Kidney (tissue), 22 donors: ENCODE measurements at places on chromosomes 4 and X.
A peak's percentile ranks its signal among the peaks of the same experiment; 100 is the strongest.

- DNase-seq: no peak
Observed at GRCh38 chr4:100428051-100428450, 89.8 kb downstream of the EMCN start.

DNA sequence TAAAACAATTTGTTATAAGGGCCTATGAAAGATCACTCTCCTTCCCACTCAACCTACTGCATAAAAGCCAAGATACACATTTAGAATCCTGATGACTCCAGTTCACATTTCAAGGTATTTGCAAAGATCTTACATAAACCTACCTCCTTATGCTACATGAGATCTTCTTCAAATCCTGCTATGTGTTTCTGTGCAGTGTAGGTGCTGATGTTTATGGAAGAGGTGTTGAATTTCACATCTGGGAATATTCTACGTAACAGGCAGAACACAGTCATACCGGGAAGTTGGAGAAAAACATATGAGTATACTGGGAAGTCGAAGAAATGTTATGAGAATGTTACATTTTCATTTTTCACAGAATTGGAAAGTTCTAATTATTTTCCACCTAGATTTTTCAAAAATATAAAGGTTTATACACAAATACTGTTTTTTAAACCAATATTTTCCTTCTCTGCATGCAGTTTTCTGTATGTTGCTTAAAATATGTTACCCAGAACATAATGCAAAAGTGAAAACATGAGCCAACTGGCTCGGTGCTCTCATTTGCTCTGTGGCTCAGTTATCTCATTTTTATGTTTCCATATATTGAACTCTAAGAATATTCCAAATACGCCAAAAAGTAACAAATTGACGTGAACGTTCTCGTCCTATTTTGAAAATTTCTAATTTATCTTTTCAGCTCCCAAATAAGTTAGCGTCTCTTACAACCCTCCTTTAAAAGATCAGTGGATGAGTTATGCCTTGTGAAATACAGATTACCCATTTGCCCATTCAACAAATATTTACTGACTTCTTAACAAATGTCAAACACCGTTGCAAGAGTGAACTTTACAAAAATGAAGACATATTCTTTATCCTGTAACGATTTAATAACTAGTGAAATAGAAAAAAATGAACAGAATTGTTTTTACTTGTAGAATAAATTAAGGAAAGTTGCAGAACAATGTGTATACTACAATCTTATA is 899.3 kb downstream of the STIM2 start:
- DNase-seq: no peak

DNA sequence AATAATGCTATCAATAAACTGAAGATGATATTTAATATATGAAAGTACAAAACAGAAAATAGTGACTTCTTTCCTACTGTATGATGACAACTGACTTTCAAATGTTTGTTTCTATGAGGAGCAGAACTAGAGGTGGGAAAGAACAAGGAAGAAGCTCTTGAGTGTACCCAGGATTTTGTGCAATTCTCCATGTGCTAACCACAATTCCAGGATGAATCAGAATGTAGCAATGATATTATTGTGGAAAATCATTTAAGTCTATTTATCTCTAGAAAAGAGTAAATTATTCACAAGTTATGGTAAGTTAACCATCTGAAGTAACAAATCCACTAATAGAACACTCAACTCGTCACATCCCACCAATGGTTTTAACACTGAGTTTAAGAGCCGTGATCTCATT is 324.1 kb upstream of the EMCN start:
- no peak for DNase-seq

GRCh38 chrX:106899276-106899675 is 3.9 kb downstream of the RIPPLY1 start:
- DNase-seq: no peak

GRCh38 chrX:70138622-70139021 is 5.4 kb downstream of the IGBP1 start:
- DNase-seq: no peak

DNA sequence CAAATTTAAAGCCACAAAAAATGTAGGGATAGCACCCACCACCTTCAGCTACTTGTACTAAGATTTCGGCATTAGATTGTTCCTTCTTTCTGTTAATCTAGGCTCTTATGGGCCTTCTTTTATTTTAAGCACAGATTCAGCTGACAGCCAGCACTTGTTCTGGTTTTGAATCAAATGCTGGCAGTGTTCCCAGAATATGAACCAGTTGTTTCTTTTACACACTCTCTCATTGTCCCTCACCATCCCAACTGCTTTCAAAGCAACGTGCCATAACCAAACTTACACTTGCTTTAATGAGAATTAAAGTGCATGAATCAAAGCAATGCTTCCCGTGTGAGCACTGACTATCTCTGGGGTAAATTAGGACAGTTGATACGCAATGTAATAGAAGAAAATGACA is 744.5 kb upstream of the FAM241A start:
- DNase-seq: no peak

DNA sequence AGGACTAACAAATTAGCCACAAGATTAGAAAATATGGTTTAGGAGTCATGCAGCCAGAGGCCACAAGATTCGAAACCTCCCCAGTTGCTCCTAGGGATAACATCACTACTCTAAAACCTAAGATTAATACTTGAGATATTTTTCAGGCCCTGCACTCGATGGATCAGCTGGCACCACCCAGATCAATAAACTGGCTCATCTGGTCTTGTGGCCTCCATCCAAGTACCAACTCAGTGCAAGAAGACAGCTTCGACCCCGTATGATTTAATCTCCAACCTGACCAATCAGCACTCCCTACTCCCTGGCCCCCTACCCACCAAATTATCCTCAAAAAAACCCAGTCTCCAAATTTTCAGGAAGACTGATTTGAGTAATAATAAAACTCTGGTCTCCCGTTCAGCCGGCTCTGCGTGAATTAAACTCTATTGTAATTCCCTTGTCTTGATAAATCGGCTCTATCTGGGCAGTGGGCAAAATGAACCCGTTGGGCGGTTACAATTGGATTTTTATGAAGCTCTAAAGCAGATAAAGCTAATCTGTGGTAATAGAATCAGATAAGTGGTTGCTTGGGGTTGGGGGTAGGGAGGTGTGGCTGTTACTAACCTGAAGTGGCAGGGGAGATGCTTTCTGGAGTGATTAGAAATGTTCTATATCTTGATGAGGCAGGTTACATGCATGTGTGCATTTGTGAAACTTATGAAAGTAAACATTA is 91.8 kb upstream of the ATXN3L start:
- no peak for DNase-seq

DNA sequence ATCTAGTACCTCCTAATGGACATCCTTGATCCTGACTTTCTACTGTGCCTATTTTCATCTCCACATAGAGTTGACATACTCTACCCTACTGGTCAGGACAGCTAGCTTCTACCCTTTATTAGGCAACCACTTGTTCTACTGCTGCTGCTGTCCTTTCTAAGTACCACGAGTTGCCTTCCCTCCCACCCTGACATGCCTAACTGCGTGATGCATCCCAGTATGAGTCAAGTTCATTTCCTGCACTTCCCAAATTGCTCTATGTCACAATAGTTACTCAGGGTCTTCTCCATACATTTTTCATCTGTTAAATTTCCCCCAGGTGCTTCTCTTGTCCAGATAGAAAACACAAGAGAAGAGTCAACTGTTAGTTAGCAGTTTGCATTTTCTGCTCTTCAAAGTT is 133.4 kb downstream of the TBC1D19 start:
- DNase-seq: no peak

GRCh38 chr4:81963015-81963762 is 410.6 kb downstream of the HNRNPD start:
- DNase-seq: no peak

DNA sequence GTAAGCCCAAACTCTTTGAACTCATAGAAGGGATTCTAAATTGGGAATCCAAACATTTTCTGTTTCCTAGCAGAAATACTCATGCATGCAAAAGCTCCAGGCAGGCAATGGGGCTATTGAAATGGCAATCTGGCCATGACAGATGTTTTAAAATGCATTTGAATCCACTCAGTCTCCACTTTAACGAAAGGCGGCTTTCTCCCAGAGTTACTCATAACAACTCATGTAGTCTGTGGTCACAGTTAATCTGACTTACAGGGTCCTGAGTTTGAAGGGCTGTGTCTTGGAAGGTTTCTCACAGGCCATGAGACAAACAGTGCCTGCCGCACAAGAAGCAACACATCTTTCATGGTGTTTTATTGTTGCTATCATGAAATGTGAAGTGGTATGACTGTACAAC is 185.7 kb downstream of the AMELX start:
- no peak for DNase-seq

- DNase-seq: no peak
Observed at GRCh38 chrX:11445540-11445939, 152.3 kb downstream of the AMELX start.

- peak; percentile 31 for DNase-seq
Observed at GRCh38 chr4:2247128-2248043, 5.5 kb upstream of the HAUS3 start.

GRCh38 chrX:94695910-94696309 is 1021.9 kb downstream of the FAM133A start:
- no peak for DNase-seq

DNA sequence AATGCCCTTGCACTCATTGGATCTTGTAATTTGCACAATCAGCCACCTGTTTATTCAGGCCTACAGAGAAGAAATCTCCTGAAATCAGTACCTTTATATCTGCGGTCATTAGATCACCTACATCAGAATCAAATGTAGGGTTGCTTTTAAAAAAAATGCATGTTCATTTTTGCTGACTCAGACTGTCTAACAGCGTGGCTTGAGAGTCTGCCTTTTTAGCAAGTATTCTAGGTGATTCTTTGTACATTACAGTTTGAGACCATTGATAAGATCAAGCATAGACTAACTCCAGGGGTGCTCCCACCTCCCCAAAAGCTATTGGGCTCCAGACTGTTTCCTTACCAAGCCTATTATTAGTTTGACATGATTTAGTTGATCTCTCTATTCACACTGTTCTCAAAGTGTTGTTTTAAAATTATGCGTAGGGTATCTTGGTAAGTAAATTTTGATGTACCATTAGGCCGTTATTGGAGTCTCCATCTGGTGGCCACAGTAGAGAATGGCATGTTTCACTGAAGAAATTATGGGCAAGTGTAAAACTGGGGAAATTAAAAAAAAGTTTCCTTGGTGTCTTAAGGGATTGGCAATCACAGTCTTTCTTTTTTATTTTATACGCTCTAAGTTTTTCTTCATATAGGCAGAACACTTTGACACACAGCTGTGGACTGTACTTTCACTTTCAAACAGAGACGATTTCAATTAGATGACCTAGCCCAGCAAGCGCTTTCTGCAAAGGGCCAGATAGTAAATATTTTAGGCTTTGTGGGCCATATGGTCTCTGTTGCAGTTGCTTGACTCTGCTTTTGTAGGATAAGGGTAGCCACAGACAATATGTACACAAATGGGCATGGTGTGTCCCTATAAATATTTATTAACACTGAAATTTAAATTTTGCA is 33.7 kb upstream of the MSL3 start:
- DNase-seq: peak; percentile 58

- DNase-seq: no peak
Observed at GRCh38 chr4:70945046-70945445, 42.9 kb downstream of the MOB1B start.

DNA sequence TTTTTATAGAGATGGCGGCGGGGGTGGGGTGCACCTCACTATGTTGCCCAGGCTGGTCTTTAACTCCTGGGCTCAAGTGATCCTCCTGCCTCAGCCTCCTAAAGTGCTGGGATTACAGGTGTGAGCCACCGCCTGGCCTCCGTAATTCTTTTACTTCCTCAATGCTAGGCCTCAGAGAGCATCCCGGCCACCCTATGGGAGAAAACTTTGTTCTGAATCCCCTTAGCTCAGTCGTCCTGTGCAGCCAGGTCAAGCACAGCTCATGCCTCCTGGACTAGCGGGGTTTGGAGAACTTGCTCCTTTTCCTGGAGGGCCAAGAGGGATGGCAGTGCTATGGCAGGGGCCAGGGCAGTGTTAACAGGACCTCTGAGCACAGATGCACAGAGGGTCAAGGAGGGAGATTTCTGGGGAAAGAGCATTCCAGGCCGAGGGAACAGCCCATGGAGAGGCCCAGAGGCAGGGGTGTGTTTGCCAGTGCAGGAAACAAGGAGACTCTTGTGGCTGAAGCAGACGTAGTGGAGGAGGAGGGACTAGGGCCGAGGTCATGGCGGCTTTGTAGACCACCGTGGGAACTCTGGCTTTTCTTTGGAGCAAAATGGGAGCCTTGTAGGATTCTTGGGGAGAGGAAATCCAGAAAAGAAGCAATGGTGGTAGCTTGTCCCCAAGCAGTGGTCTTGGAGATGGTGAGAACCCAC is 9.8 kb upstream of the TNIP2 start:
- DNase-seq: no peak

DNA sequence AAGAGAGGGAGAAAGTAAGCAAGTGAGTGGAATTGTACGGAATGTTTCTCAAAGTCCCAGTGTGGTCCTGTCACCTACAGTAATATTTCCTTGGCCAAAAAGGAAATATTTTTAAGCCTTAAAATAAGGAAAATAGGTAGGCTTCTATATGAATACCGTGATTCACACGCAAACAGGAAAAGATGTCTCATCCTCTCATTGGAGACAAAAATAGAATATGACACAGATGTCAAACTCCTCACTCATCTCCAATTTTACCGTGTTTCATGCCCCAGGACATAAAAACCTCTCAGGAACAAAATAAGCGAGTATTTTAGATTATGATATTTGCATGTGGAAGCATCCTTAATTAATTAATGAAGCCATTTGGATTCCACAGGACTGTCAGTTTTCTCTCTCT is 1269.5 kb downstream of the RAPGEF2 start:
- no peak for DNase-seq

DNA sequence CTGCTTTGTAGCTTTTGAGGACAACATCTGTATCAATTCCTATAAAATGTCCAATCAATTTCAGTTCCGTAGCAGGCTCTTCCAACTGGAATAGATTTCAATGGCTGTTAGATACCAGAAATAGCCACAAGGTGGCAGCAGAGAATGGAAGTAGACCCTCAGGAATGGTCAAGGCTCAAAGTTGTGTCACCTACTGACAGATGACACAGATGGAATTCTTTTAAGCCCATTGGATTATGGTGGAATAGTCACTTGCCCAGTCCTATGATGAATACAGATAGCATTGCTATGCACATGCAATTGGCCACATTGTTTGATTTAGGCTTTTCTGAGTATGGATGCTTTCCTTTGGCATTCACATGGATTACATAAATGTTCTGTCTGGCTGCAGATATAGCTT is 130.4 kb upstream of the RADX start:
- peak; percentile 51 for DNase-seq

DNA sequence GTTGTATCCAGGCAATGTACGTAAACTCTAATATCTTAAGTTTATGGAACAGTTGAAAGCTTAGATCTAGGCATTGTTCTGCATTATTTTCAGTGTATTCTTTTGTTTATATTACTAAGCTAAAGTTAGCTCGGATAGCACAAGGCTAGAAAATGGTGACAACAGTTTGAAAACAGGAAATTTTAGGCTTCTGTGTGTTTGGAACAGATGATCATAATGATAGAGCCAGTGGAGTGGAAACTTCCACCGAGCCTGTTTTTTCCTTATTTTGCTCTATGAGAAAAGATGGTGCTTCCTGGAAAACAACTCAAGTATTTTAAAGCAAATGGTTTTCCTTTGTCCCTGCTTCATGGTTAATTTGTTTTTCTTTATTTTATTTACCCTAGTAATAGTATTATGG is 70.8 kb downstream of the GAB1 start:
- no peak for DNase-seq

- no peak for DNase-seq
Observed at GRCh38 chr4:174449944-174450785, 72.1 kb downstream of the HPGD start.

- peak; percentile 24 for DNase-seq
Observed at GRCh38 chr4:67871867-67872266, 11.9 kb downstream of the TMPRSS11D start.
